Cerebellum (tissue), 4 donors: ENCODE measurements at places on chromosomes 11 and 22. TPM values are rescaled to one million over a fixed set of nuclear protein-coding genes. Genes with fewer than 3 reads are reported as not detected.
A peak's percentile ranks its signal among the peaks of the same experiment; 100 is the strongest.

- DNase-seq, result no peak
Measured at GRCh38 chr22:32725369-32725988, 76.0 kb upstream of the TIMP3 start.

DNA sequence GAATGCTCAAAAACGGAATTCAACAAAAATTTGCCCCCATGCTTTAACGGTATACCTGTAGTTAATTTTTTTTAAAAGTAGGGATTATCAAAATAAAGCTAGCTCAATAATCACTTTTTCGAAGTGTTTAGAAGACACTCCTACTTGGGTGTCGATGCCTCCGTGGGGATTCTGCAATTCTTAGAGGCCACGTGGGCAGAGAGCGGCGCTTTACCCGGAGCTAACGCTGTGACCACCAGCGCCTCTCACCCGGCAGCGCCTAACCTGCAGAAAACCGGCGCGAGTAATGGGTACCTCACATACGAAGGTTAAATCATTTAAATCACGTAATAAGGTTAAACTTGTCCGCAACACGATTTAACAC lies 583 bp downstream of the TAF1D start:
- peak; percentile 50 for DNase-seq

DNA sequence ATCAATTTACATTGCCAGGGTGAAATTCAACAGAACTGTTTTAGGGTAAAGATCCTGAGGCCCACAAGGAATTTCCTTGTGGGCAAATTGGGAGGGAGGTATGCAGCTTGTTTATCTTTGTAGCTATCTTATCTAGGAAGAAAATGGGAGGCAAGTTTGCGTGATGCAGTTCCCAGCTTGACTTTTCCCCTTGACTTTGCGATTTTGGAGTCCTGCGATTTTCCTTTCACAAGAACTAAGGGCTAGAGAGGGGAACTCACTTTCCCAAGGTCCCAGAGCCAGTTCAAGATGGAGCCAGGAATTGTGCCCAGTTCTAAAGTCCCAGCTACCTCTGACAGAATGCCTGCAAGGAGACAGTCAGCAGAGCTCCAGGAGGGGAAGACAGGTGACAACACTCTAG lies 30.7 kb downstream of the RIBC2 start:
- DNase-seq, result no peak

The DCHS1 gene
- total RNA-seq, result 62.2 TPM

The MPEG1 gene
- total RNA-seq, result 2.3 TPM

DNA sequence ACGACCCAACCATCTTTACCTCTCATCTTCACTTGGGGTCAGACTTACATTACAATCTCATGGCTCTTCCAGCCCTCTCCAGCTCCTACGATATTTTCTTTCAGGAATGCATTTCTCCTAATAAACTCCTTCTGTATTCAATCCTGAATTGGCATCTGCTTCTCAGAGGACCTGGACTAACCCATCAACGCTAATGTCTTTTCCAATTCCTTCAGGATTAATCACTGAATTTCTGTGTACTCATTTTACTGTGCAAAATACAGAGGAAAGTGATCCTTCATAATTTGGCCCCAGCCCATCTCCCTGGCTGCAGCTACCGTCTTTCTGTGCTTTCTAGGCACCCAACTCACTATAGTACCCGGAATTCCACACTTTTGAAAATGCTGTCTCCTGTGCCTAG lies 239.2 kb downstream of the METTL15 start:
- DNase-seq, result no peak

- no peak for DNase-seq
Measured at GRCh38 chr11:118621784-118622375, 14.5 kb downstream of the PHLDB1 start.

GRCh38 chr22:41508770-41509170 lies 35.5 kb downstream of the POLR3H start:
- no peak for DNase-seq

DNA sequence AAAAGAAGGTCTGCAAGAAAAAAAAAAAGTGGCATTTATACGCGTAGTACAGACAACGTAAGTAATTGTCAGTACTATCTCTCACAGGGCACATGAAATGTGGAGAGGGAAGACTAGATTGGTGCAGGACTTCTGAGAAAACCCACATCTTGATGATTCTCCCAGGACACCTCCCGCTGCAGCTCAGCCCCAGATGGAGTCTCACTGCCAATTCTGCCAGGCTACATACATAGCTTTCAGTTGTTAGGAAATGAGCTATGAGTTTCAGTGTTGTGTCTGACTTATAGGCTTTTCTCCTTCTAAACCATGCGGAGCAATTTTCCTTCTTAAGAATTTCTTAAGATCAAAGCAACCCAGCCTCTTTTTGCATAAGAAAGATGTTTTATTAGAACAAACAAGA lies 9.6 kb downstream of the OR5A2 start:
- DNase-seq, result no peak

GRCh38 chr11:128886406-128887124 lies 4.6 kb upstream of the KCNJ5 start:
- DNase-seq, result no peak

DNA sequence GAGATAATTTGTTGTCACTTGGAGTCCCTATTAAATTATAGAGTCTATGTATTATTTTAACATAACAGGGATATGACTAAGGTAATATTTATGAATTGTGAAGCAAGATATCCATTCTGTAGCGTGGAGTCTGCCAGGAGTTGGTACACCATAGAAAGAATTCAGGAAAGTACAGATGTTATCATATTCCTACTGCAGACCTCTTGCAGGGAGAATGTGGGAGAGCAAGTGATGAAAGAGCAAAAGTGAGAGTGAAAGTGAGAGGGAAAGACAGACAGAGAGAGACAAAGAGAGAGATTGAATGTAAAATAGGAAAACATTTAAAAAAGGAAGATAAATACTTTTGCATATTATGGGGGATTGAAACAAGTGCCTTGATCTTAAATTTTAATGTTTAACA lies 468.8 kb downstream of the CNTN5 start:
- no peak for DNase-seq

DNA sequence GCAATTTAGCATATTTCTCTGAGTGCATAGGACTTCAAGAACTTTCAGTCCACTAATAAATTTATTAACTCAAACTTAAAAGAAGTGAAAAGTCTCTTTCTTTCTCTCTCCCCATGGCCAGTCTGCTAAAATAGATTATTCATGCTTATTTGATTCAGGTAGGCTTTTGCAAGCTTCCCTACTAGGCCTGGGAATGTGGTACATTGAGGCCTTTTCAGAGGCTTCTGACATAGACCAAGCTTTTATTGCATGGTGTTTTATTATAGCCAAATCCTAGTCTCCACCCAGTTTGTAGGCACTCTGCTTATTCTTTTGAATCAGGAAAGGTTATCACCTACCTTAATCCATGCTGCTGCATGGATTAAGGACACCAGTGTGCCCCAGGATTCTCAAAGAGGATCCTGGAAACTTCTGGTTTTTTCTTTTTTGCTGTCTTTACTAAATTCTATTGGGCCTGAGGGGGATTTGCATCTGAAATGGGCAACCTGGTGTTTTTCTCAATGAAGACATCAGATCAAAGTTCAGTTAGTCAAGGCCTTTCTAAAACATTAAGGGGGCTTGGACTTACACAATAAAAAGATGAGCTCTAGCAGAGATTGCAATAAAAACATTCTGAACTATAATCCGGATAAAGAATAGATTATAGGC lies 92.2 kb downstream of the ELP4 start:
- no peak for DNase-seq

- DNase-seq, result no peak
Measured at GRCh38 chr11:109512249-109512648, 90.3 kb downstream of the C11orf87 start.

GRCh38 chr11:3129591-3130268 lies 35.4 kb downstream of the OSBPL5 start:
- DNase-seq, result no peak

The GAL3ST3 gene
- total RNA-seq, result 8.1 TPM

- no peak for DNase-seq
Measured at GRCh38 chr11:32706985-32707741, 87.3 kb downstream of the CCDC73 start.

- DNase-seq, result no peak
Measured at GRCh38 chr22:27725661-27726060, 75.9 kb downstream of the MN1 start.

DNA sequence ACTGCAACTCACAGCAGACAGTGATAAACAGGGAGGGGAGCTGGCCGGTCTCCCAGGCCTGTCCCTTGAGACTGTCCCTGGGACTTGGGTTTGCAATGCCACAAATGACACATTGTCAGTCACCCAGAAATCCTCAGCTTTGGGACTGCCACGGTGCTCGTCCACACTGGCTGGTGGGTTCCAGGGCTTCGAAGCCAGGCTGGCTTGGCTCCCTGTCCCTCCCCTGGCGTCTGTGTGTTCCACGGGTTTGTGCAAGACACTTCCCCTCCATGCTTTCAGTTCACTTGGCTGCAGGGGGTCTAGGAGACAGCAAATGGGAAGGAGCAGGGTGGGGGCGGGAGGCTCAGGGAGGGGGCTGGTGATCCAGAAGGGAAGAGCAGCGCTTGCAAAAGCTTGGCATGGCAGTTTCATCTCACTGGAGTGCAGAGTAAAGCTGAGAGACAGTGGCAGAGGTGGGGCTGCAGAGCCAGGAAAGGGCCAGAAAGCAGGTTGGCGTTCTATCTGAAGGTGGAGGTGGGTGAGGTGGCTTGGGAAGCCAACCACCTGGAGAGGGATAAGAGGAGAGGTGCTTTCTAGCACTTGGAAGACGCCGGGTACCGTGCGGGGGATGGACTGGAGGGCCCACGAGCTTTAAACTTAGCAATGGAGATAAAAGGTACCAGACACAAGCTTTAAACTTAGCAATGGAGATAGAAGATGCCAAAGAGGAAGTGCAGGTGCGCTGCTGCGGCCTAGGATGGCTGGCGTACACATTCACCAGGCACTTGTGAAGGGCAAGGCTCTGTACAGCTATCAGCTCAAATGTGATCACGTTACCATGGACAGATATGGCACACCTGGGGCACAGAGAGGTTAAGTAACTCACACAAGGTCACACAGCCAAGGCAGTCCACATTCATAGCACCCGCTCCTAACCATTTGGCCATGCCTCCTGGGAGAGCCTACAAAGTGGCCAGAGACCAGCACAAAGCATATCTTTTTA lies 86.4 kb upstream of the SHISAL1 start:
- no peak for DNase-seq

DNA sequence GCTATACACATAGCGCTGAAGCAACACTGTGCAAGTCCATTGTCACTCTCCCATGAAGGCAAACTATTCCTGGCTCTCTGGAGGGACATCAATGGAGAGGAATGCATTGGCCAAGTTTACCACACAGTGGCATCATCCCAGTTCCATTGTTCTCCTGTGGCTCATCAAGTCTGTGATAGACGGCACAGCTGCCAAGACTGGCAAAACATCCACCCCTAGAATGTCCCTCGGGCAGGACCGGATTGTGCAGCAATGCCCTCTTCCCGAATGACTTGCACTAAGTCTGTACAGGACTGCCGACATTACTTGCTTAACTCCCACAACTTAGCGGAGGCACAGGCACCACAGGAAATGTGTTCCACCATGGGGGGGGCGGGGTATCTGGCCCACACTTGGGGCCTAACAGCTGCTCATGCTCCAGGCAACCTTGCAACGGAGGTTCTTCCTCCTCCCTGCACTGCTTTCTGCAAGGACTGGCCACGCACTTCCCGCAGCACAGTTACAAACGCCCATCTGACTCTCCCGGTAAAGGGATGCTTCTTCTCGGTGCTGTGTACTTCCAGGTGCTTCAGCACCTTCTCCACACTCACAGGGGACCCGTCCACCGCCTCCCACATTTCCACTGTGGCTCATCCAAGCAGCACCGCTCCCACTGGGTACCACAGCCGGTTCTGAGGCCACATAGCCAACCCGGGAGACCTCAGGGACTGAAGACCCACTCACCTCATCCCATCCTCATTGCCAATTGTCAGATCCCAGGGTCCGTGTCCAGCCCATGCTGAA lies 1309.6 kb upstream of the RAG2 start:
- DNase-seq, result no peak

The CASP1 gene
- total RNA-seq, result 2.3 TPM

GRCh38 chr22:33564683-33565082 lies 355.6 kb downstream of the LARGE1 start:
- DNase-seq, result no peak

- DNase-seq, result no peak
Measured at GRCh38 chr22:37784829-37785495, 22.8 kb upstream of the GCAT start.

DNA sequence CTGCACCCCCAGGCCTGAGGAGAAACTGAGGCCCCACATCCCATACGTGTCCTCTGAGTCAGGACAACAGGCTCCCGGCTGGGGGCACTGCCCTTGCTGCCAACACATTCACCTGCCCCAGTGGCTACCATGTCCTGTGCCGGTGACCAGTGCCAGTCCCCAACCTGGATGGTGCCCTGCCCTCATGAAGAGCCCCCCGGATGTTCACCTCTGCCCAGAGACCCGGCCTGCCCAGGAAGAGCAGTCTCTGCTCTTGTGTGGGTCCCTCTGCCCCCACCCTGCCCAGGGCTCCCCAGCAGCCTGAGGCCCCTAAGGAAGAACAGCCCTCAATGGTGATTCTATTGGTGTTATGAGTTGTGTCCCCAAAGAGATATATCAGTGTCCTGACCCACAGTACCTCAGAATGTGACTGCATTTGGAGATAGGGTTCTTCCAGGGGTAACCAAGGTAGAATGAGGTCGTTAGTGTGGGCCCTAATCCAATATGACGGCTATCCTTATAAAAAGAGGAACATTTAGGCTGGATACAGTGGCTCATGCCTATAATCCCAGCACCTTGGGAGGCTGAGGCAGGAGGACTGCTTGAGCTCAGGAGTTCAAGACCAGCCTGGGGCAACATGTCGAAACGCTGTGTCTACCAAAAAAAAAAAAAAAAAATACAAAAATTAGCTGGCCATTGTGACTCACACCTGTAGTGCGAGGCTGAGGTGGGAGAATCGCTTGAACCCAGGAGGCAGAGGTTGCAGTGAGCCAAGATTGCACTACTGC lies 13.2 kb upstream of the DGCR8 start:
- DNase-seq, result no peak

The DKK3 gene
- 140 TPM for total RNA-seq

GRCh38 chr11:47688111-47688510 lies 27.1 kb downstream of the AGBL2 start:
- DNase-seq, result no peak

GRCh38 chr11:64260147-64260708 lies 8.9 kb downstream of the PLCB3 start:
- no peak for DNase-seq

DNA sequence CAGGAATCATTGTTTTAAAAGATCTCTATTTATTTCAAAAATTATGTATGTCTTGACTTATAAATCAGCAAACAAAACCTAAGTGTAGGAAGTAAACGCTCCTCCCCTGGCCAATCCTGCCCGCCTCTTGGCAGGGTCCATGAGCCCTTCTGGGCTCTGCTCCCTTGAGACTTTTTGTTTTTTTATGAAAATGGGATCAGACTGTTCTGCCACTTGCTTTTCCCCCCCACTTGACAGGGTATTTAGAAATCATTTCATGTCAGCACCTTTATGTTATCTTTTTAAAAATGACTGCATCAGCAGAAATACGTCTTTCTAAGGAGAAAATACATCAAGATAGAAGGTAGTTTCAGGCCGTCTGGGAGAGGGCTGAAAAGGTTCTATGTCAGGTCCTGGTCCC lies 35.6 kb downstream of the FBLN1 start:
- DNase-seq, result peak; percentile 33
